ENCODE measurements at places on chromosomes 13 and 19.
A peak's percentile ranks its signal among the peaks of the same experiment; 100 is the strongest.

DNA sequence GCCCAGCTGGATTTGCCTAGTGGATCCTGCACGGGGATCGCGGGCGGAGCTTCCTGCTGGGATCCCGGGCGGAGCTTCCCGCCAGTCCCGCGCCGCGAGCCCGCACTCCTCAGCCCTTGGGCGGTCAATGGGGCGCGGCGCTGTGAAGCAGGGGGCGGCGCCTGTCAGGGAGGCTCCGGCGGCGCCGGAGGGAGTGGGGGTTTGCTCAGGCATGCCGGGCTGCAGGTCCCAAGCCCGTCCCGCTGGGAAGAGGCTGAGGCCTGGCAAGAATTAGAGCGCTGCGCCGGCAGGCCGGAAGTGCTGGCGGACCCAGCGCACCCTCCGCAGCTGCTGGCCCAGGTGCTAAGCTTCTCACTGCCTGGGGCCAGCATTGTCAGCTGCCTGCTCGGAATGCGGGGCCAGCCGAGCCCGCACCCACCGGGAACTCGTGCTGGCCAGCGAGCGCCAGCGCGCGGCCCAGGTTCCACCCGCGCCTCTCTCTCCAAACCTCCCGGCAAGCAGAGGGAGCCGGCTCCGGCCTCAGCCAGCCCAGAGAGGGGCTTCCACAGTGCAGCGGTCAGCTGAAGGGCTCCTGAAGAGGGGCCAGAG, 119.6 kb downstream of the PRR20E start:
- DNase-seq, result no peak

DNA sequence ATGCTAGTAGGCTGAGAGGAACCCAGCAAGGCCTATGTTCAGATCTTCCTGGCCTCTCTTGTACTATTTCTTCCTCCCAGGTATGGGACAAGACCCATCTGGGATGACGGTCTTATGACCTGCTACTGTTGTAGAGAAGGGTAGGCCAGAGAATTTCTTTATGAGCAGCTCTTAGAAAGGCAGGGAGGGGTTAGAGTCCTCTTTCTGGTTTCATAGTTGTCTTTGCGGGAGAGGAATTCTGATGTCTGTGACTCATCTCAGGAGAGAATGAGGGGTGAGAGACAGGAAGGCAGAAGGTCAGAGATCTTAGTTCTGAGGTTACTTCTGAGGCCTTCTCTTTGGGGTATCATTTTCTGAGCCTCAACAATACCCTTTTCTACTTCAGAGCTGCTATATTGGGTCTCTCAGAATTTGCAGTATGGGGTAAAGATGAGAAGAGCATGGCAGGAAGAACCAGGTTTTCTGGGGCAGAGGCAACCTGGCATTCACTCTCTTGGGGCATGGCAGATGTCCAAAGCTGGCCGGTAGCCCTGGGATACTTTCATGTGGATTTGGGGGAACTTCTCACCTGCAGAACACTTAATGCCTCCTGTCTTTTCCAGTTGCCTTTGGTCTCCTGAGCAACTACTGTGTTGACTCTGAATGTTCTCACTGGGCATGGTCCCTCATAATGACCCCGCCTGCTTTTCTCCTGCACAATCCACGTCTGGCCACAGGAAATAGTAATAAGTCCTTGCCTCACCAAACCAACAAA, 154.4 kb downstream of the GGACT start:
- DNase-seq, result no peak

GRCh38 chr19:45250832-45251451, at the start of gene MARK4:
Gene MARK4, plus strand, starts transcription at chr19:45251271. Its CDS starts 318 bp downstream, at chr19:45251589.
- DNase-seq, result no peak

DNA sequence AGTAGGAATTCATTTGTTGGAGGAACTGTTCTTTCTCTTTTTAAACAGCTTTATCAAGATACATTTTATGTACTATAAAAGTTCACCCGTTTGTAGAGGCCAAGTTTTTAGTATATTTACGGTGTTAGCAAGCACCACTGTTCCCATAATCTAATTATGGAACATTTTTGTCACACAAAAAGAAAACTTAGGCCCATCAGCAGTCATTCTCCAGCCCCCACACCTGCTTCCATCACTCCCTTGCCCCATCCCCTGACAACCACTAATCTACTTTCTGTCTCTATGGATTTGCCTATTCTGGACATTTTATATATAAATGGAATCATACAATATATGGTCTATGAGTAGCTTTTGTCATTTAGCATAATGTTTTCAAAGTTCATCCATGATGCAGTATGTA, 465.0 kb downstream of the DCT start:
- no peak for DNase-seq

DNA sequence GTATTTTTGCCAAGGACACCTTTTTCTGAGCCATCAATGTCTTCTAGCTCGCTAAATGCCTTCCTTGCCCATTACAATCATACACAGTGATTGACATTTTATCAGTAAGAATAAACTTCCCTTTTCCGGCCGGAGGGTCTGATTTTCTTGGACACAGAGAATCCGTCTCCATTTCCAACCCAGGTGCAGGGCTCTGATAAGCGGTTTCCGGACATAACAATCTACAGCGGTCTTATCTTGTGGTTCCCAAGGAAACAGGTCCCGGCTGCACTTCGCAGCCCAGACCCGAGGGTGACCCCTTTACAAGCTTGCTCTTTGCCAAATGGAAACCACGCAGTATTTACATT, 5.1 kb upstream of the ZNF77 start:
- peak; percentile 94 for DNase-seq

DNA sequence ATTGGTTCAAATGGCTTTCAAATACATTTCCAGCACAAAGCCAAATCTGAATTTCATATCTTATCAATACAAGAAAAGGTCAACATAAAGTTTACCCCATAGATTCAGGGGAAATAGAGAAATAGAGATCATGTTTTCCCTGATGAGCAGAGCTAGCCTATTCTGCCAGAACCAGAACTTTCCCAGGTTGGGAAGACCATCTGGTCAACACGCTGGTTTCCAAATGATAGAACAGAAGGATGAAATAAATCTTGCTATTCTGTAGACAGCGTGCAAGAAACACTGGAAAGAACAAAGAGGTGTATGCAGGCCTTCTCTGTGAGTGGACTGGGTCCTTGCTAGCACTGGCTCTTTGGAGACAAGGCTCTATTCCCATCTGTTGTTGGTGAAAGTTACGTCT, 350.6 kb downstream of the NDFIP2 start:
- no peak for DNase-seq

GRCh38 chr13:98175823-98176222, 1.2 kb downstream of the RNF113B start:
- DNase-seq, result no peak

DNA sequence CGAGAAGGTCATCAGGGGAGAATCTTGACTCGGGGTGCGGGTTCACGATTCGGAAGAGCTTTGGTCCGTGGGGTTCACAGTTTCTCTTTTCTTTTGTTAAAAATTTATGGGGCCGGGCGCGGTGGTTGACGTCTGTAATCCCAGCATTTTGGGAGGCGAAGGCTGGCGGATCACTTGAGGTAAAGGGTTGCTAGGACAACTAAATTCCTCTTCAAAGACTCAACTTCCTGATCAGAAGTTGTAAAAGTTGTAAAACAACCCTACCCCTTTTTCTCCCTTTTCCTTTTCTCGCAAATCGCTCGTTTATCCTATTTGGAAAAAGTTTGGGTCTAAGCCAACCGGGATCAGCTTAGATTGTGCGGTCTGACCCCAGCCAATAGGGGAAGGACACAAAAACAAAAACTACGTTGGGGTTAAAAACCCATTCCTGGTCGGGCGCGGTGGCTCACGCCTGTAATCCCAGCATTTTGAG, 673 bp downstream of the ZNF486 start:
- no peak for DNase-seq
